DMS153 (cell line): ENCODE measurements at places on chromosomes 4 and X.

- no peak for DNase-seq
These were observed 30.8 kb upstream of the CD40LG start for GRCh38 chrX:136616987-136617685.

DNA sequence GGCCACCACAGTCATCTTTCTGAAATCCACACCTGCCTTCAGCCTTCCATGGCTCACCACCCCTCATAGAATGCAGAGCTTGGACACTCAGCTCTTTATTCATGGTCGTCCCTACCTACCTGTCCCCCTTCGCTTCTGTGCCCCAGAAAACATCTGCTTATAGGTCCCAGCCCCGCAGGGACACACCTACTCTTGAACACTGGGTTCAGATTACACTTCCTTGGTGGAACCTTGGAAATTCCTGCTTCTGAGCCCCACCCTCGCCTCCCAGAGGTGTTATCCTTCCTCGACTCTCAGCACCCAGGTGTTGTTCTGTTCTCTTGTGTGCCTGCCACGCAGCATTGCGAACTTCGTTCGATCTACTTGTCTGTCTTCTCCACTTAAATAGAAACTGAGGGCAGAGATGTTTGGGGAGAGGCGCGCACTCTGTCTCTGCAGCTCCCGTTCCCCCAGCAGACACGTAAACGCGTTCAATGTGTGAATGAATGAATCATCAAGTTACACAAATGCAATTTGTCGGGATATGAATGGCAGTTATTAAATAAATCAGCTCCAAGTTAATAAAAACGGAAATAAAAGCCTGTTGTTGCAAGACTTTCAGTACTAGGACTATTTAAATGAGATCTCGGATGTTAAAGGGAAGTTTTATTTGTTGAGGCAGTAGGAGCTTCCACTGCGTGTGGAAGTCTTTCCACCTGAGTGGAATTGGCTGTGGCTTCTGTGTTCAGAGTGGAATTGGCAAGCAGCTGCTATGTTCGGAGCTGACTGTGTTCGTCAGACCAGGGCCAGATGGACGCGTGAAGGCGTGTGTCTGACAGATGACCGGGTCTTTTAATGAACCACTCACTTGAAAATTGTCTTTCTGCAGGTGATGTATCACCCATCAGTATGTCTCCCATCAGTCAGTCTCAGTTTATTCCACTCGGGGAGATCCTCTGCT is 95.6 kb downstream of the STOX2 start:
- DNase-seq, result no peak

DNA sequence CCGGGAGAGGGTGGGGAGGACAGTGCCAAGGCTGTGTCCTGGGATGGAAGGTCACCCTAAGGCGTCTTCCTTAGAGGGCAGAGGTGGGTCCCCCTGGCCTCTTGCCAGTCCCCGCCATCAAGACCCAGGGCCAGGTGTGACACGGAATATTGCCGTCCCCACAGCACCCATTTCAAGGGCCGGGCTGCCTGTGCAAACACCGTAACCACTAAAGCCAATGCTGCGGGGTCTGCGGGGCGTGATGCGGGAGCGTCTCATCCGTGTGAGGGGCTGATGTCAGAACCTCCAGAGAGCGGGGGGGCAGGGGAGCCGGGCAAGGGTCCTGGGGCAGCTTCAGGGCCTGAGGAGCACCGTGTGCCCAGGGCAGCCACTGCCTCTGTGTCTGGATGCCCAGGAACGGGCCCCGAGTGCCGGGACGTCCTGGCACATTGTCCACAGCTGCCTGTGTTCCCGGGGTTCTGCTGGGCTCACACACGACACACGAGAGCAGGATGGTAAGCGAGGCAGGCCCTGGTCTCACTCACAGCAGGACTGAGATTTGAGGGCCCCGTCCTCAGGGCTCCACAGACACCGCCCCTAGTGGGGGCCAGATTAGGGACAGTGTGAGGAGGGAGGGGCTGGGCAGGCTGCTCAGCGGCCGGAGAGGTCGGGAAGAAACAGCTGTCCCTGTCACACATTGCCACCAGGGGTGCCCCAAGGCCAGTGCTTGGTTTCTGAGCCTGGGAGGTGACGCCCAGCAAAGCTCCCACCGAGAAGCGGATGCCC is 29.2 kb downstream of the NKX1-1 start:
- DNase-seq, result no peak

- no peak for DNase-seq
These were observed 45.5 kb upstream of the RBPJ start for GRCh38 chr4:26275281-26275680.

DNA sequence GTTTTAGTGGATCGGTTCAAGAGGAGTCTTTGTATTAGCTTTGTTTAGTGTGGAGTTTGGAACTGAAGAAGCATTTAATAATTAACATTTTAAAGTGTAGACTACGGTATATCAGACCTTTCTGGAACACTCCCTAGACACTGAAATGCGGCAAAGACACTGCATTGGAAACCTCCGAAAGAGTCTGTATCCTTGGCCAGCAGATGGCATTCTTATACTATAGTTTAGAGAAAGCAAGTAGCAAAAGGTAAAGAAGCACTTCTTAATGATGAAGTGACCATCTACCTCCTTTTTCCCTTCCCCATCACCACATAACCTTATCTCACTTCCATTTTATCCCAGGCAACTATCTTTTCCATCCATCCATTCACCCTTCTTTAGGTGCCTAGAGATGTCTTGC is 7.6 kb downstream of the FABP2 start:
- peak; percentile 59 for DNase-seq

DNA sequence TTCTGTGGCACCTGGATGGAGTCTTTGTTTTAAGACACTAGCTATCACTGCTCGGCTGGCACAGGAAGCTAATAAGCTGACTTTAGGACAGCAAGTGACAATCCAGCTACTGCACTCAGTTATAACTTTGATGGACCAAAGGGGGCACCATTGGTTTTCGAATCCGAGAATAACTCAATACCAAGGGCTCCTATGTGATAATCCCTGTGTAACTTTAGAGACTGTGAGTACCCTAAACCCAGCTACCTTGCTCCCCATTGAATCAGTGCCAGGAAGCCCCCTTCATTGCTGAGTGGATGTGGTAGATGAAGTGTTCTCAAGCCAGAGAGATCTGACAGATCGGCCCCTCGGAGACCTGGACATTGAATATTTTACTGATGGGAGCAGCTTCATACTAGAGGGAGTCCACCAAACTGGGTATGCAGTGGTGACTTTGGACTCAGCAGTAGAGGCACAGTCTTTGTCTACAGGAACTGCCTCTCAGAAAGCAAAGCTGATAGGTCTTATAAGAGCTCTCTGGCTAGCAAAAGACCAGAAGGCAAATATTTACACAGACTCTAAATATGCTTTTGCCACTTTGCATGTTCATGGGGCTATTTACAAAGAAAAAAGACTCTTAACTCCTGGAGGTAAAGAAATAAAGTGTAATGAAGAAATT is 35.5 kb upstream of the UGT2B7 start:
- no peak for DNase-seq

DNA sequence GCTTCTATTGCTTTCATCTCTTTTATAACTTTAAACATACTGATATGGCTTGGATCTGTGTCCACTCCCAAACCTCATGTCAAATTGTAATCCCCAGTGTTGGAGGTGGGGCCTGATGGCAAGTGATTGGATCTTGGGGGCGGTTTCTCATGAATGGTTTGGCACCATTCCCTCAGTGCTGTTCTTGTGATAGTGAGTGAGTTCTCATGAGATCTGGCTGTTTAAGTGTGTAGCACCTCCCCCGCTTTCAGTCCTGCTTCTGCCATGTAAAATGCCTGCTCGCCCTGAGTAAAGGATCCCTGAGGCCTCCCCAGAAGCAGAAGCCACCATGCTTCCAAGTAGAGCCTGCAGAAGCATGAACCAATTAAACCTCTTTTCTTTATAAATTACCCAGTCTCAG is 17.7 kb downstream of the MND1 start:
- DNase-seq, result no peak

GRCh38 chr4:153639833-153640802 is 44.0 kb upstream of the TLR2 start:
- no peak for DNase-seq

DNA sequence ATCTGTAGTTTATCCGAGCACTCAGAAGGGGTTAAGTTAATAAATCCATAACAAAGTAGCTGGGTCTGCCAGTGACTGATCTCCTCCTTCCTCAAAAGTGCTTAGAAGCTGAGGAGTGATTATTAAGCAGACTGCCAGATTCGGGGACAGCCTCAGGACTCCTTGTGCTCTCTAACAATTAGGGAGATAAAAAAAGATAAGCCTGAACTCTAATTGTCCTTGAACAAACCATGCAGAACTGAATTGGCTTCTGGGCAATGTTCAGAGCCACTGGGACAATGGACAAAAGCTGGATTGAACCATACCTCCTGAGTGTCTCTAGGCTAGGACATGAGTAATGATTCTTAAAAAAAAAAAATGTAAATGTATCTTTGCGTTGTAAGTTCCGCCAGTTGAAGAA is 22.7 kb upstream of the GRPR start:
- no peak for DNase-seq

- DNase-seq, result no peak
These were observed 19.4 kb downstream of the NLGN3 start for GRCh38 chrX:71164071-71164470.

DNA sequence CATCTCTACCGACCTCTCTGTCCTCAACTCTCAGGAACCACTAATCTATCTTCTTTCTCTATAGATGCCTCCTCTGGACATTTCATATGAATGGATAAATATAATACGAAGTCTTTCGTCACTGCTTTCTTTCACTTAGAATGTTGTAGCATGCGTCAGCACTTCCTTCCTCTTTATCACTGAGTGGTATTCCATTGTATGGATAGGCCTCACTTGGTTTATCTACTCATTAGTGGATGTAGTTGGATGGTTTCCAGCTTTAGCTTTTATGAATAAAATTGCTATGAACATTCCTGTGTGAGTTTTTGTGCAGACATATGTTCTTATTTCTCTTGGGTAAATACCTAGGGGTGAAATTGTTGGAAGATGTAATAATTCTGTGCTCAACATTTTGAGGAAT is 528.2 kb upstream of the FAT1 start:
- DNase-seq, result no peak

DNA sequence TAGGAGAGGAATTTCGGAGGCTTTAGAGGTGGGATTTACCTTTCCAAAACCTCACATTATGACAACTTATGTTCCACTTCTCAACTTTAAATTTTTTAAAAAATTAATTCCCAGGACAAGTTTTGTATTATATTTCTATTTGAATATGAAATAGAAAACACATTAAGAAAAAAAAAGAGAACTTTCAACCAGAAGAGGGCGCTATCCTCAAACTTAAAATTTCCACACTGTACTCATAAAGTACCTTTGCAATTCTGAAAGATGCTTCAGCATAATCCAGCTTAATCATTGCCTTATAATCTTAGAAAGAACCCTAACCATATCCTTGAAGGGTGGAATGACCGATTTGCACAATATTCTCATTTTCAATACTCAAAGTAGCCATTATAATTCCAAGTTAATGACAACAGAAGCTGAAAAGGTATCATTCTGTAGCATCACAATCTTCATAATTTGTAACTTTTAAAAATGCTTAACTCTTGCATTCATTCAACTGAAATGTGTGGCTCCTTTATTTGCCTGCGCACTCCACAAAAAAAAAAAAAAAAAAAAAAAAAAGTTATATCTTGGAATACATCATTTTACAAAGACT is 158.0 kb downstream of the KCNIP4 start:
- DNase-seq, result no peak

- peak; percentile 61 for DNase-seq
These were observed 72.9 kb upstream of the ENOX2 start for GRCh38 chrX:130975947-130976346.

- DNase-seq, result no peak
These were observed 2.9 kb upstream of the MND1 start for GRCh38 chr4:153341575-153342090.

- no peak for DNase-seq
These were observed 130.0 kb upstream of the MAP9 start for GRCh38 chr4:155506745-155507144.

DNA sequence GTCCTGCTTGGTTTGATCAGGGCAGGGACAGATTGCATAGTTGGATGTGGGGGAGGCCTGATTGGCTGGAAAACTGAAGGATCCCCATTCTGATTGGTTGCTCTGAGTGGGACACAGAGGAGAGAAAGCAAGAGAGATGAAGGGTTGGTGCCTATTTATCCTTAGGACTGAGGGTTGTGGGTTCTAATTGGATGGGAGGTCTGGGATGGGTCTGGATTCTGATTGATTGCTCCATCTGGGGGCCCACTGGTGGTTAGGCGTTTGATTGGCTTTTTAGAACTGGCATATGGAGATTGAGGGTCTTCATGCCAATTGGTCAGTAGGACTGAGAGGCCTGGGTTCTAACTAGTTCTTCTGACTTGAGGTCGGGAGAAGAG is 644 bp upstream of the EBP start:
- peak; percentile 8 for DNase-seq

DNA sequence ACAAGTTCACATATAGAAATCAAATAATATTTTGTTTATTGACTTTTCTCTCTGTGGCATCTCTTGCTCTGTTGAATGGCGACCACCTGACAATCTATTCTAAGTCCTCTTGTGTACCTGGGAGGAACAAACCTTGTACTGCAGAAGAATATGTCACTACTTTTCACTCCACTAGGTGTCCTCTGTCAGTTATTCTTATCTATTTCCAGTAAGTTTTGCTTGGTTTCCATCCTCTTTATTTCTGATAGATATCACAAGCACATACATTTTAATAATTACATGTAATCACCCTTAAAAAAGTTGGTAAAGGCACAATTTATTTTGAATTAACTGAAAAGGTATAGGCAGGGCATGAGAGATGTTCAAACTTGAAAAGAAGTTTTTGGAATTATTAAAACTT is 238.4 kb downstream of the SNCA start:
- peak; percentile 14 for DNase-seq

DNA sequence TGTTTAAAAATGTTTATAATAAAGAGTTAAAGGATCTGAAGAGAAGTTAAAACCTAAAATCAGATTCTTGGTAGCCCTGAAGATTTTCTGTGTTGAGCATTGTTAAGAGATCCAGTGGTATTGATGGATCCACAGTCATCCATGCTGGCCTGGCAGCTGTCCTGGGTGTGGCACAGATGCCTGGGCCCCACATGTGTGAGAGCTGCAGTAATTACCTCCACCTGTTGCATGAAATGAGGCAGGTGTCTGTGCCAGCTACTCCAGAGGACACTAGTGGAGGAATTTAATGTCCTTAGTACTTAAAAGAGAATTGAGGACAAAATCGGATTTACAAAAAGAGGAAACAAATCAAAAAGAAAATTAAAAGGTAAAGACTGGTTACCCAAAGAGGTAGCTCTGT is 44.0 kb downstream of the MGST2 start:
- no peak for DNase-seq

GRCh38 chrX:41095908-41096307 is 10.7 kb downstream of the USP9X start:
- DNase-seq, result no peak
